ENCODE measurements at places on chromosomes 5 and 9.

DNA sequence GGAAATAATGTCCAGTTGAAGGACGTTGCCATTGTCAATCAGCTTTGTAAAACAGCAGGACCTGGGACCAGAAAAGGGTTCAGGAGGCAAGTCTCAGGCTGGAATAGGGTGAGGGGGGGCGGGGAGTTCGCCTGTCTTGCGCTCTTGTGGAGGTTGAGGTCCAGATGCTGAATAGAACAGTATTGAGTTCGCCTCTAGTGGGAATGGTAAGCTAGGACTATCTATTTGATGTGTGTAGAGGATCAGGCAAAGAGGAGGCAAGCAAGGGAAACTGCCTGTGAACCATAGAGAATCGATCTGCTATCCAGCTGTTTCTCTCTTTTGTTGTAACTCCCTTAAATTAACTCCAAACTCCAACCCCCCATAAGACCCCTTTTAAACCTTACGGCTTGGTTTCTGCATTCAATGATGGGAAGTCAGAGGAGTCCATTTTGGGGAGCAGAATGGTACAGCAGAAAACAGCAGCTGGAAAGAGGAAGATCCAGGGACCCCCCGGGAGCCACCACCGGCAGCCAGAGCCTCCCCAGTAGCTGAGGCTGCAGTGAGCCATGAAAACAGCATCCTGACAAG is 133.7 kb downstream of the SLC28A3 start:
- DNase-seq = no peak

GRCh38 chr9:76603448-76603895 is 144.5 kb downstream of the GCNT1 start:
- no peak for DNase-seq

- no peak for DNase-seq
Observed at GRCh38 chr9:125551781-125552180, 155.2 kb downstream of the MAPKAP1 start.

GRCh38 chr5:134370311-134370870 is 978 bp upstream of the UBE2B start:
- no peak for DNase-seq

DNA sequence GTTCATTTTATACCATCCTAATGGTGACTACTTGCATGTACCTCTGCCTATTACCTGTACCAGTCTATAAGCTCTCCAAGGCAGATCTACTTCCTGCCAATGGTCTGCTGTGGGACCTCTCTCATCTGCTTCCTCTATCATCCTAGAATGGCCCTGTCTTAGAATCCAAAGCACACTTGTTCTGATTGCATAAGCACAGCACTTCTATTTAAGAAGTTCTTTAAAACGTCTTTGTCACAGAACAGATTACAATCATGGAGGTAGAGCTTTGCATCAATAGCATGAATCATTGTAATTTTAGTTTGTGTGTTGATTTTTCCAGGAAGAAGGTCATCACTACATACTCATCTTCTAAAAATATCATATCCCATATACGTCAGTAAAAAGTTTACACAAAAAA is 131.8 kb upstream of the ACOT12 start:
- DNase-seq = no peak

DNA sequence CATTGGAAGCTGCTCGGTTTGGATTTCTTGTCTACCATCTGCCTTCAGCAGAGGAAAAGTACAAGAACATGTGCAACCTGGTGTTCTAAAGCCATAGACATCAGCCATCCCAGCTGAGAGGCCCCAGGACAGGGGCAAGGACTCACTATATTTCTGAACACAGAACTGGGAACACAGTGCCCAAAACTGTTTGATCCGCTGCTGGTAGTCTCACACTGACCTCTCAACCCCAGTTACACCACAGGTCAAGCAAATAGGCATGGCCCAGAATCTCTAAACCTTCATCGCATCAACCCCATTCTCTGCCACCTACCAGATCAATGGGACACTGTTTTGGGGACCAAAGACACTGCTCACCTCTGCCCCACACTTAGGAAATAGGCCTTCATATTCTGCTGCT is 2.0 kb downstream of the KLHL3 start:
- no peak for DNase-seq

DNA sequence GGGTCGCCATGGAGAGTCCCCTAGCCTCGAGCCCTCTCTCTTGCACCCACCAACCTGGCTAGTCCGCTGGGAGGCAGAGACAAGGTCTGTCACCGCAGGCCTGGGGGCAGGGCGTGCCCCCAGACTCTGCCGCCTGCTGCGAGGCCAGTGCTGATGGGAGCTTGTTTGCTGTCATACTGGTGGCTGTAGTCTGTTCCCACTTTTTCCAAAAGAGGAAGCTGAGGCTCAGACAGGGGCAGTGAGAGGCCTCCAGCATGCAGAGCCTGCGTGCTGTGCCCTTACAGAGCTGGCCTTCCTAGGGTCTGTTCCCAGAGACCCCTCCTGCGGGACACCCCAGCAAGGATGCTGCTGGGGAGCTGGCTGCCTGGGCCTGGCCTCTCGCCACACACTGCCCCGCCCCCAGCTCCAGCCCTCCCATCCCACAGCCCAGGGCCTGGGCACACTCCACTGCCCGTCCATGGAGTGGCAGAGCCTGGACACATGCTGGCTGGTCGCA is 21.0 kb upstream of the SUSD3 start:
- peak; percentile 25 for DNase-seq

All from hypothalamus (tissue), 51 donors.